ENCODE measurements at places on chromosomes 12 and 14. TPM values are rescaled to one million over a fixed set of nuclear protein-coding genes. Genes with fewer than 3 reads are reported as not detected.

- H3K36me3 ChIP-seq = peaks cover 49% of the 10 kb centered on the region
- H3K4me1 ChIP-seq = peaks cover 59% of the 10 kb centered on the region
- peak overlapping the region; percentile 56 for H3K4me3 ChIP-seq
- H3K27ac ChIP-seq = peak overlapping the region; percentile 95
These were observed 20.1 kb downstream of the TPCN1 start for GRCh38 chr12:113241191-113242025.

- H3K27me3 ChIP-seq = peaks cover 71% of the 10 kb centered on the region
- no peak for DNase-seq
- no peak overlapping the region for H3K4me3 ChIP-seq
- H3K4me1 ChIP-seq = no peaks in the 10 kb centered on the region
These were observed 65.3 kb upstream of the FAM181A start for GRCh38 chr14:93861836-93862235.

GRCh38 chr12:72832024-72832423, 559.9 kb downstream of the TRHDE start:
- no peaks in the 10 kb centered on the region for H3K36me3 ChIP-seq
- H3K27me3 ChIP-seq = no peaks in the 10 kb centered on the region
- H3K4me1 ChIP-seq = no peaks in the 10 kb centered on the region
- H3K4me3 ChIP-seq = no peak overlapping the region
- DNase-seq = no peak

- peak; percentile 78 for DNase-seq
- H3K27ac ChIP-seq = no peak overlapping the region
- H3K36me3 ChIP-seq = no peaks in the 10 kb centered on the region
- H3K4me1 ChIP-seq = no peaks in the 10 kb centered on the region
These were observed 10.0 kb downstream of the TUBA1B start for GRCh38 chr12:49121047-49121696.

- H3K27ac ChIP-seq = no peak overlapping the region
- H3K4me1 ChIP-seq = no peaks in the 10 kb centered on the region
- H3K36me3 ChIP-seq = no peaks in the 10 kb centered on the region
- no peak for DNase-seq
These were observed 270.7 kb downstream of the ALG10 start for GRCh38 chr12:34292736-34293625.

DNA sequence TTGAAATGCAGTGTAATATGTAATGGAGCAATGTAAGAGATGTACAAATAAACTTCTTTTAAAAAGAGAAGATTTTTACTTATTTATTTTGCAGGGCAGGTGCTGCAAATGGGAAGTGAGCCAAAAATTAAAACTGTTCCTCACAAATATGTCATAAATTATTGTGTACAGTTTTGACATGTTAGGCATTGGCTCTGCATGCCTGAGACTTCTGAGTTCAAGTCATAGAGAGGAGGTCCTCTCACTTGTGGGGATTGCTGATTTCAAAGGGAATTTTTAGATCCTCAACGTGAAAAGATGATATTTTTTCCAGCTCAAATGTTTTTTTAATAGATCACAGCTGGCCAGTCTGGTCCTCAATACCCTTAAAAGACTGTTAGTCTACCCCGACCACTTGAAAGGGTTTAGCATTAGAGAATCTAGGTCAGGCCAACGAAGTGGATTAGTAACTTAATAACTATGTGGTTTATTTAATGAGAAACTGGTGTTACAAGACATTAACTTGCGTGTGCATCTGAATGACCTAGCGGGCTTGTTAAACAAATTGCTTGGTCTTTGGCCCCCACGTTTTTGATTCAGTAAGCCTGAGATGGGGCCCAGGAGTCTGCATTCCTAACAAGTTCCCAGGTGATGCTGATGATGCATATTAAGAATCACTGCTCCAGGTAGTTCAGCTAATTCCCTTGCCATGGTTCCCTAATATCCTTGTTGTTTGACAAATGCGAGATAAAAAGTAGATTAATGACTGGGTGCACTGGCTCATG, 30.9 kb upstream of the WDR89 start:
- peaks cover 13% of the 10 kb centered on the region for H3K36me3 ChIP-seq
- H3K4me3 ChIP-seq = no peak overlapping the region
- H3K27me3 ChIP-seq = no peaks in the 10 kb centered on the region
- H3K4me1 ChIP-seq = no peaks in the 10 kb centered on the region

GRCh38 chr12:100612606-100613005, 39.1 kb downstream of the GAS2L3 start:
- H3K36me3 ChIP-seq = peaks cover 14% of the 10 kb centered on the region
- no peak for DNase-seq
- H3K27me3 ChIP-seq = no peaks in the 10 kb centered on the region
- H3K27ac ChIP-seq = no peak overlapping the region

GRCh38 chr14:93044121-93044520, 71.6 kb downstream of the ITPK1 start:
- peaks cover 14% of the 10 kb centered on the region for H3K36me3 ChIP-seq
- no peaks in the 10 kb centered on the region for H3K27me3 ChIP-seq
- peak overlapping the region; percentile 96 for H3K27ac ChIP-seq
- H3K4me3 ChIP-seq = peak overlapping the region; percentile 60
- DNase-seq = peak; percentile 63

The PRB2 gene
- total RNA-seq = not detected

The PGF gene
- total RNA-seq = 2.1 TPM

All from MCF 10A (cell line).